ENCODE measurements at places on chromosomes 2 and 18.

DNA sequence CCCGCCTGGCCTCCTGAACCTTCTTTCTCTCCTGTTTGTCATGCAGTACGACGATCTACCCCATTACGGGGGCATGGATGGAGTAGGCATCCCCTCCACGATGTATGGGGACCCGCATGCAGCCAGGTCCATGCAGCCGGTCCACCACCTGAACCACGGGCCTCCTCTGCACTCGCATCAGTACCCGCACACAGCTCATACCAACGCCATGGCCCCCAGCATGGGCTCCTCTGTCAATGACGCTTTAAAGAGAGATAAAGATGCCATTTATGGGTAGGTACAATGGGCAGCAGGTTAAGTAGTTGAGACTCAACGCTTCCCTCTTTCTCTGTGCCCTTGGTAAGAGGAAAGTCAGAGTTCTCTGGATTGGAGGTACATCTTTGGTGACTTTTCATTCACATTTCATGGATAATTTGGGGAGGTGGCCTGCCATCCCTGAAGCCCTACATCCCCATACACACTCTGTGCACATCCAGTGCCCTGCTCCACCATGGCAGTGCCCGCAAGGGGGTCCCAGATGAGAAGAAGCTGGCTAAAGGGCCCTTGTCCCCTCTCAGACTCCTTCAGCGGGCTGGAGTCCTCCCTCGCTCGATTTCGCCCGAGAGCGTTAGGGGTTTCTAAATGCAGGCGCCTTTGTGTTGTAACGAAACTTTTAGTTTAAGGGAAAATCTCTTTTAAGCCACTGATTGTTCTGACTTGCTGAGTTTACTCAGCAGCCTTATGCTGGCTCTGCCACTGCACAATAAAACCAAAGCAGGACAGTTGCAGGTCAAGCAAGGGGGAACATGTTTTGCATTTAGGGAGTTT, 3.0 kb downstream of the MEIS1 start:
- DNase-seq = no peak

- DNase-seq = no peak
Measured at GRCh38 chr2:191666732-191667131, 11.2 kb upstream of the NABP1 start.

DNA sequence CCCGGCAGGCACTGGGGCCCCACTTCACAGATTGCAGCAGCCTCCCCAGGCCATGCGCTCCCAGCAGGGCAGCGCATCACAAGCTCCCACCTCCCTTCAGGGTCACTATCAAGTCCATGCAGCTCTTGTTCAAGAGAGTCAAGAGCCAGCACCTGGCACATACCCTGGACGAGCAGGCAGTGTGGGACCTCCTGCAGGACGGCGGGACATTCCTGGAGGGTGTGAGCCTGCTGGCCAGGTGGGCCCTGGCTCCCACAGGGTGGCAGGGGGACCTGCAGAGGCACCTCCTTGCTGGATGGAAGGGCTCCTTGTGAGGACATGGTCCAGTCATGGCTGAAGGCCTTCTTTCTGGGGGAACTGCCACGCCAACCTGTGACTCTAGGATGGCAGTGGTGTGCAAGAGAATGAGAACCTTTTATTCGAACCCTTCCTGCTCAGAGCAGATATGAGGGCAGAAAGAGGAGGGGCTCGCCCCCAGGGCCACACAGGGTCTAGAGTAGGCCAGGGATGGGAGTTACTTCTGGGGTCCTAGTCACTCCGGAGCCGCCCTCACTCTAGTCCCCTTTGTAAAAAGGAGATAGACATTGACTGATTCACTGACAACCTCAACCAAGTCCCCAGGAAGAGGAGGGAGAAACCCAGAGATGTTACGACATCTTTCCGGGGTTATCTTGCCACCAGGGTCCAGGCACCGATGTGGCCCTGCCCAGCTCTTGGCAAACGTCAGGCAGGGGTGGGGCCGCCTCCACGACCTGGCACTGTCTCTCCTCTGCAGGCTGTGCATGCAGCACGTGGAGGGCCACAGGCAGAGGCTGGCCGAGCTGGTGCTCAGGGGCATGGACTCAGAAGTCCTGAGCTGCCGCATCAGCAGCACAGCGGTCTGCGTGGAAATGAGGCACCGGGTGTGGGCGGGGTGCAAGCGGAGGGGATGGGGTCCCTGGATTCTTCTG, 31.3 kb downstream of the HJURP start:
- no peak for DNase-seq

- DNase-seq = no peak
Measured at GRCh38 chr2:17373741-17374140, 144.5 kb downstream of the RAD51AP2 start.

- no peak for DNase-seq
Measured at GRCh38 chr18:48841381-48842258, 109.1 kb downstream of the SMAD7 start.

GRCh38 chr2:32949260-32949659, 2.5 kb downstream of the LTBP1 start:
- no peak for DNase-seq

DNA sequence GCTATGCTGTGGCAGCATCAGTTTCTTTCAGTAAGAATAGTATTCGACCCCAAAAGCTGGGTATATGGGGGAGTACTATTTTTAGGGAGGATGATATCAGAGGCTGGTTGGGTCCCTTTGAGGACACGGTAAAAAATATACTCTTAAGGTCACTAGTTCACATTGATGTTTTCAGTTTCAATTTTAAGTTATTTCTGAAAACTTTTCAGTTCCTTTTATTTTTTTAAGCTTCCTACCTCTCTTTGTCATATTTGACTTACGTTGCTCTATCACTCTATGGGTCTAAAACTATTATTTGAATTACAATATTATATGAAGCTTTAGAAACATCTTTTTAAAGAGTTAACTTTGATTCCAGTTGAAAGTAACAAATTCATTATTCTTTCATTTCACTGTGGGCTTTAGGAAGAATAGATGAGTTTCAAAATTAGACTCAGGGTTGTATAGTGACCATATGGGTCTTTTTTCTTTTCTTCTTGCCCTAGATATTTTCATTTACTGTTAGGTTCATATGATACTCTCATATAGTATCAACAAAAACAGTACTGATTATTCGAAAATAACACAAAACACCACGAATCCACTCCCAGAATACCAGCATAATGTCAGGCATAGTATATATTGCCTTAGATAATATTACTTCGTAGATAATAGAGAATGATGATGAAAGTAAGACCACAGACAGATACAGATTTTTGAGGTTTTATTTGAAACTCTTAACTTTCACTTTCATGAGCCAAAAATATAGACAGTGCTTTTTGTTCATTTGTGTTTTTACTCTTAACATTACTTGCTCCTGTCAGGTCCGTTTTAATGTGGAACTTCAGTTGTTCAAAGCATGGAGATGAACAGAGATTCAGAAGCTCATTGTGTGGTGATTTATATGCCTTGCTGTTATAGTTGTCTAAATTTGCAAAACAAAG, 9.8 kb downstream of the RMDN2 start:
- DNase-seq = peak; percentile 41

All from GM12891 (cell line).